ENCODE measurements at places on chromosomes 11 and 22.

- no peak for DNase-seq
Observed at GRCh38 chr11:76786441-76787014, 3.4 kb downstream of the TSKU start.

DNA sequence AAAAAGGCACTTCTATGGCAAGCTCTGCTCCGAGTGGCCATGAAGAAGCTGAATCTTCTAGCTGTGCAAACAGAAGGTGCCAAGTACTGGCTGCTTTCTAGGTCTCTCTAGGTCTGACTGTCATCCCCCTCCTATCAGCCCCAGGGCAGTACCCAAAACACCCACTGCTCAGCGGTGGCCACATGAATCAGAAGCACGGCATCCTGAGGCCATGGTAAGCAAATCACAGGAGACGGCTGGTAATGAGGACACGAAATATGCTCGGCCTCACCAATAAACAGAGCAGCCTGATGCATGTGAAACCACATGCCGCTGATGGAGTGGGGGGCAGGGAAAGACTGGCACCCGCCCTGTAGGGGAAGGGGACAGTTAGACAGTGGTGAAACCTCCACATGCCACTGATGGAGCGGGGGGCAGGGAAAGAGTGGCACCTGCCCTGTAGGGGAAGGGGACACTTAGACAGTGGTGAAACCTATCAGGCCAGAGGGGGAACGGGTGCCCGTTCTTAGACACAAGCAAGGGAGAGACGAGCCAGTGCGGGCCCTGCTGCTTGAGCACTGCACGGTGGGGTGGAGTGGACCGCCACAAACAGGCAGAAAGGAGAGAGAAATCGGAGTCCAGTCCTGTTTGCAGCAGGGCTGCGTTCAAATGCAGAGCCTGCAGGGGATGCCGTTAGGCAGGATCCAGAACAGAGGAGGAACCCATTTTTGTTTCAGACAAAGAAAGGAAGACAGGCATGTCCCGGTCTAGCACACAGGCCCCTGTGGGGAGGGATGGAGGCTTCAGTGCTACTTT is 29.9 kb upstream of the MOB2 start:
- no peak for DNase-seq

GRCh38 chr22:38652859-38653258 is 3.3 kb downstream of the FAM227A start:
- no peak for DNase-seq

GRCh38 chr11:86214710-86215109 is 29.8 kb upstream of the EED start:
- DNase-seq, result no peak

GRCh38 chr11:122100037-122100755 is 15.8 kb downstream of the BLID start:
- no peak for DNase-seq

DNA sequence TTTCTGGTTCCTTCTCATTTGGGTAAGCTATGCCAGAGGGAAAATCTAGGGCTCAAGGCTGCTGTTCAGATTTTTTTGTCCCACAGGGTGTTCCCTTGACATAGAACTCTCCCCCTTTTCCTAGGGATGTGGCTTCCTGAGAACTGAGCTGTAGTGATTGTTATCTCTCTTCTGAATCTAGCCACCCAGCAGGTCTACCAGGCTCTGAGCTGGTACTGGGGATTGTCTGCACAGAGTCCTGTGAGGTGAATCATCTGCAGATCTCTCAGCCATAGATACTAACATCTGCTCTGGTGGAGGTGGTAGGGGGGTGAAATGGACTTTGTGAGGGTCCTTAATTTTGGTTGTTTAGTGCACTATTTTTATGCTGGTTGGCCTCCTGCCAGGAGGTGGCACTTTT is 167.3 kb upstream of the PGR start:
- no peak for DNase-seq

DNA sequence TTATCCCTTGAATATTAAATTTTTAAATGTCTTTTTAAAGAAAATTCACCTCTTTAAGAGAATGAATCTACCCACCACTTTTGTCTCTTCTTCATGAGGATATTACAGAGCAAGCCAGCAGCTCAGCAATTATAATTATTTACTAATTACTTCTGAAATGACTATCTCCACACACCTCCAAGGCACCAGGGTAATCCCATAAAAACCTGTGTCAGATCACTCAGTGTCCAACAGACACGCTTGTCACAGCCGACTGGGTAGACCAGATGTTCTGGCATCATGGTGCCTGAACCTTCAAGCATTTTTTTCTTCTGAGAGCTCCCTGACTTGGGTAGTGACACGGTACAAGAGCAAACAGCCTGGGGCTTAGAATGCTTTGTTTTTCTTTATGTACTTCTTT is 61.4 kb downstream of the EFCAB6 start:
- no peak for DNase-seq

GRCh38 chr11:125170510-125171031 is 6.0 kb downstream of the PKNOX2 start:
- DNase-seq, result no peak

DNA sequence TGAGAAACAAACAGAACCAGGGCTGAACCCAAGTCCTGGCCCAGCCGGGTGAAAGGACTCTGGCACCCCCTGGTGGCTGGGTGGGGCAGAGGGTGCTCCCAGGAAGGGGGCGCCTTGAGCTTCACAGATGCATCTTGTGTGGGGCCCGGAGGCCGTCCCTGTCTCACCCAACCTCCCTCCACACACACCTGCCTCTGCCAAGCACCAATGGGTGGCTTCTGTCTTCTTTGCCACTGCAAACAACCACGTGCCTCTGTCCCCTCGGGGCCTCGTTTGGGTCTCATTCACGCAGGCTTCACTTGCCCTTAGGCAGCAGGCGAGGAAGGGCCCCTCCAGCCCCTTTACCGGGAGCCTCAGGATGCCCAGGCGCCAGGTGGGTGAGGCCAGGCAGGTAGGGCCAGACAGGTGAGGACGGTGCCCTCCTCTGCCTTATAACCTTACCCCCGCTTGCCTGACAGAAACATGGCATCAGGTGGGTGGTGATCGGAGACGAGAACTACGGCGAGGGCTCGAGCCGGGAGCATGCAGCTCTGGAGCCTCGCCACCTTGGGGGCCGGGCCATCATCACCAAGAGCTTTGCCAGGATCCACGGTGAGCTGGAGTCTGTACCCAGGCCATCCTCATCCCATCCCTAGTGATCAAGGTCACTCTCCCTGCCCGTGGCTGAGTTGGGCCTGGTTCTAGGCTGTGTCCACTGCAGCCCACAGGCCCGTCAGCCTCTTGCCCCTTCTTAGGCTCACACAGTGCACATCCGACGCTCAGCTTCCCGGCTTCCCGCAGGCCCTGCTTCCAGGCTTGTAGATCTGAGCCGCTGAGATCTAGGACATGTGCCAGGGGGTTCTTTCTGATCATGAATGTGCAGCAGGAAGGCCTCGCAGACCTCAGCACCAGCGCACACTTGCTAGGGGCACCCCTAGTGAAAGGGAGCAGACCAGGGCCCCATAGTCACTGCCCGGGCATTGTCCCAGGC is 17.2 kb downstream of the POLR3H start:
- DNase-seq, result peak; percentile 37

DNA sequence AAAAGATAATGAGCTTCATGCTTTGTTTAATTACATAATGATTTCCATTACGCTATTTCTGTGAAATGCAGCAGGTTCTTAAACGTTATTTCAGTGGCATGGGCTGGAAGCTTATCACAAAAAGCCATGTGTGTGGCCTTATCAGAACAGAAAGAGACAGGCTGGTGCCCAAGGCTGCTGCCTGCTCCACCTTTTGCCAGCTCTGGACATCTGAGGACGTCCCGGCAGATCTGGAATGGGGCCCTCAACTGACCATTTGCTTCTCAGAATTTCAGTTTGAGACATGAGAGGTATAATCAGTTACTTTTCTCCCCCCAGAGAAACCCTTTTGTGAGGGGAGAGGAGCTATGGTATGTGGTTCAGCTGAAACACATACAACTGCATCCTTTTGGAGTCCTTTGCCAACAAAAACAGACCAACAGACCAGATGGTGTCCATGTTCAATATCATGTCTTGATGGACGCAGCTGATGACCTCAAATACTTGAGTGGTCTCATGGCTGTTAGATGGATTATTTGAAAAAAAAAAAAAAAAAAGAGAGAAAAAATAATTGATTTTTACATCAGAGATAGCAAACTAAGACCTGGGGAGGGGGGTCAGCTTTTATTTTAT is 8.6 kb downstream of the CDPF1 start:
- no peak for DNase-seq

DNA sequence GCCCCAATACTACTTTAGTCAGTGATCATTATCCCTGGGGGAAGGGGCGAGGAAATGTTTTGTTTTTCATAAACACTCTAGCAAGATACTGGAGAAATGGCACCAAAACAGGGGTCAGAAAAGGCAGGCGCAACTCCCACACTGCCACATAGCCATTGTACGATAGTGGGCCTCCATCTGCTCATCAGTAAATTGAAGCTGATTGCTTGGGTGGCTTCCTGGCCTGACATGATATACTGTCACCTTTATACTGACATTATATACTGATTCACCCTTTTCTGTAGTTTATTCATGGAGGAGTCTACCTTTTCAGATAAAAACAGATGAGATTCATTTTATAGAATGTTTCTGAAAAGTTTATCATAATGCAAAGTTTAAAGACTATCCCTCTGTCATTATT is 51.6 kb upstream of the CCDC34 start:
- no peak for DNase-seq
